ENCODE measurements at places on chromosomes 16 and 17.

DNA sequence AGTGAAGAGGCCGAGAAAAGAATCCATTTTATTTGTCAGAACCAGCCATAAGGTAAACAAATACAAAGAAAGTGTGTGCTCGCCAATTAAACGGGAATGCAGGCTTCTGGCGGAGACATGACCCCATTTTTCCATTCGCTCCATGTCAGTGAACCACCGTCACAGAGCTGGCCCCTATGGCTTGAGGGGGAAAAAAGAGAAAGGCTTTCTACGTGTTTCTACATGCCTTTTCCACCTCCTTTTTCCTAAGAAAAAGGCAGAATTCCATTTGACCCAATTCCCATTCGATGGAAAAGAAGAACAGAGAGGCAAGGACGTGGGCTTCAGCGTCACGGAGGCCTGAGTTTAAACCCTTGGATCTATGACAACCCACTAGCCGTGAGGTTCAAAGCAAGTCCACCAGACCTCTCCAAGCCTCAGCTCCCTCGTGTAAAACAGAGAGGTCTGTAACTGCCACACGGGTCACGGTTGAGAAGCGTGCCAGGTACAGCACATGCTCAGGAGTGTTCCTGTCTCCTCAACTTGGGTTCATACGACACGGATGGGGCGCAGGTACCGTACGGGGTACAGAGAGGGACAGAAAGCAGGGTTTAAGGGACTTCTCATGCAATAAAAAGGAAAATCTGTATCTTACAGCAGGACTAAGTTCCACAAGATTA lies 91.9 kb downstream of the NXN start:
- DNase-seq: no peak

DNA sequence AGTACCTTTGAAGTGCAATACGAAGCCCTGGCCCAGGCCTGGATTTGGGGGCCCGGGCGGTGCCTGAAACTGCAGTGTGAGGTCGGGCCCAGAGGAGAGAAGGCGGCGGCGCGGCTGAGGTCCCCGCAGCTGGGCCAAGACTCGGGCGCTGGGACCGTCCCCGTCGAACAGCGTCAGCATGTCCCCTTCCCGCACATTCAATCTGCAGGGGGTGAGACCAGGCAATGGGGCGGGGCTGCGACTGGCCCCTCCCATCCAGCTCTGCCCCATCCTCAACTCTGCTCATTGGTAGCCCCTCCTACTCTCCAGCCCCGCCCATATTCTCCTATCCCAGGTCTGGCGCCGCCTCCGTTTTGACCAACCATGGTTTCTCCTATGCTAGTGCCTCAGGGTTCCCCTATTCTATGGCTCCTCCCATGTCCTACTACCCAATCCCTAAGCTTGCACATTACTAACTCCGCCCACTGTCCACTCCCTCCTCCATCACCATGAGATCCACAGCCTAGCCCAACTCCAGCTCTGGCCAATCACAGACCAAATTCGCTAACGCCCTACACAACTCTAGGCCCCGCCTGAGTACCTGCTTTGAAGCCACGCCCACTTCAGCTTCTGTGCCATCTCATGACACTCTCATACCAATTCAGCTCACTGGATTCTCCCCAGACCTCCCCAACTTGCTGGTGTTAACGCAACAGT lies 14.4 kb upstream of the CDIPT start:
- peak; percentile 97 for DNase-seq

DNA sequence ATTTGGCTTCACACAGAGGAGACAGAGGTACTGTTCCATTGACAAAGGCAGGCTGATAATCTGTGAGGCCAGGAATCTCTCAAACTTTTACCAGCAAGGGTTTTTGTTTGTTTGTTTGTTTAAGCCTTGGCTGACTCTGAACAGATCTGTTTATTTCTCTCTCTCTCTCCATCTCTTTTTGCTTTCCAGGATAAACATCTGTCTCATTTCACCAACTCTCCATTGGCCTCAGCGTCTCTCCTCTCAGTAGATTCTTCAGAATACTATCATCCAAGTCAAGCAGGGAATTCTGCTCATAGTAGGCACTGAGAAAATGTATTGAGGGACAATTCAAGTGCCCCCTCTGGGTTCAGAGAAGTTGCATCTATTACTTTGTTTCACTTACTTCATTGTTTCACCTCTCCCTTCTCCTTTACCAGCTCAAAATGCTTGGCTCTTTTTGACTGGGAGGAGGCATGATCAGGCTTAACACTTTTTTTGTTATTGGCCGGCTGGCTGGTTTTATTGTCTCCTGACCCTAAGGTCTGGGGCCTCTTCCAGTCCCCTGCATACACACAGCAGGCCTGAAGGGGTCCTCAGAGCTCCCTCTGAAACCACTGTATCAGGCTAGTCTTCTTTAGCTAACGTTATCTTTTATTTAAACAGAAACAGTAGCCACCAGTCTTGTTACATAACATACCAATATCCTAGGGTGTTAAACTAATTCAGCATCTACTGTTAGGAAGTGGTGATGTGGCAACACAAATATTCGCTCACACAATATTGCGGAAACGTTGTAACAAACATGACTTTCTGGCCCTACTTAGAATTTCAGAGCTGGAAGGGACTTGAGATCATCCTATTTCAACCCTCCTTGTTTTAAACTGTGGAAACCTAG lies 2.0 kb upstream of the YPEL2 start:
- DNase-seq: no peak

DNA sequence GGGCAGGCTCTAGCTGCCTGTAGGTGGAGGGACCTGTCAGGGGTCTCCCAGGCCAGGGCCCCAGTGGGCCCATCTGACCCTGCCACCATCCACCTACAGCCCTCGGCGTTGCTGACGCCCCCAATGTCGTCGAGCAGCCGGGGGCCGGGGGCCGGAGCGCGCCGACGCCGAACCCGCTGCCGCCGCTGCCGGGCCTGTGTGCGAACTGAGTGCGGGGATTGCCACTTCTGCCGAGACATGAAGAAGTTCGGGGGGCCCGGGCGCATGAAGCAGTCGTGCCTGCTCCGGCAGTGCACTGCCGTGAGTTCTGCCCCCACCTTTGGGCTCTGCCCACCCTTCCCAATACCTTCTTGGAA lies 2.2 kb downstream of the FBXL19 start:
- no peak for DNase-seq

DNA sequence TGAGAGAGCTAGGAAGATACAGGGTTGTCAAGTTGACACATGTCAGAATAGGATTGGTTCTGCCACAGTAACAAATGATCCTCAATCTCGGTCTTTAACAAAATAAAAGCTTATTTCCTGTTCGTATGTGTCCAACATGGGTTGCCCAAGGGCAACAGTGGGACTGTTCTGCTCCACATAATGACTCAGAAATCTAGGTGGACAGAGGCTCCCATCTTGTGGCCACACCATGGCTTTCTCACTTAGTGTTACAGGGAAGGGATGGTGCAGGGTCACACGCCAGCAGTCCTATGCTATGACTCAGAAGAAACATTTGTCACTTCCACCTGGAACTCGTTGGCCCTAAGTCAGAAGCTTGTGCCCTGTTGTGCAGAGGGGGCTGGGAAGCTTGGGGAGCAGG lies 364.9 kb downstream of the SNX29 start:
- no peak for DNase-seq
